ENCODE measurements at places on chromosomes 11 and 22. TPM values are rescaled to one million over a fixed set of nuclear protein-coding genes. Genes with fewer than 3 reads are reported as not detected.
A peak's percentile ranks its signal among the peaks of the same experiment; 100 is the strongest.

The PGA5 gene
- total RNA-seq = not detected

The MPZL3 gene
- 30.2 TPM for total RNA-seq

The PRCP gene
- 13.7 TPM for total RNA-seq

The IL17REL gene
- not detected for total RNA-seq

The AQP11 gene
- not detected for total RNA-seq

The HNRNPUL2 gene
- total RNA-seq = 37.6 TPM

DNA sequence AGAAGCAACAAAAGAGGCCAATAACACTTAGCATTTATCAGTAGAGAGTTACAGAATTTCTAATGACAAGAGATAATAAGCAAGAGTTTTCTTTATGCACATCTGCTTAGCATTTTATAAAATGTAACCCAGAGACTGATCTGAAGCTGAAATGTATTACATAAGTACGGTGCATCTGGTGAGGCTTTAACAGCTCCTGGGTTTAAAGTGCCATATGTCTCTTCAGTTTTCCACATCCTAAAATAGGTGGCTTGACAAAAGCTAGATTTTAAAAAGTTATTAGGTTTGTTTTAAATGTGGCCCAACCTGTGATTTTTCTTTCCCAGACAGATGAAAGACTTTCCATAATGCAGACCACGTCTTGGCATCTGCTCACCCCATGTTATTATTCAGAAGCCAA is 620.7 kb upstream of the ARHGAP42 start:
- no peak for DNase-seq

DNA sequence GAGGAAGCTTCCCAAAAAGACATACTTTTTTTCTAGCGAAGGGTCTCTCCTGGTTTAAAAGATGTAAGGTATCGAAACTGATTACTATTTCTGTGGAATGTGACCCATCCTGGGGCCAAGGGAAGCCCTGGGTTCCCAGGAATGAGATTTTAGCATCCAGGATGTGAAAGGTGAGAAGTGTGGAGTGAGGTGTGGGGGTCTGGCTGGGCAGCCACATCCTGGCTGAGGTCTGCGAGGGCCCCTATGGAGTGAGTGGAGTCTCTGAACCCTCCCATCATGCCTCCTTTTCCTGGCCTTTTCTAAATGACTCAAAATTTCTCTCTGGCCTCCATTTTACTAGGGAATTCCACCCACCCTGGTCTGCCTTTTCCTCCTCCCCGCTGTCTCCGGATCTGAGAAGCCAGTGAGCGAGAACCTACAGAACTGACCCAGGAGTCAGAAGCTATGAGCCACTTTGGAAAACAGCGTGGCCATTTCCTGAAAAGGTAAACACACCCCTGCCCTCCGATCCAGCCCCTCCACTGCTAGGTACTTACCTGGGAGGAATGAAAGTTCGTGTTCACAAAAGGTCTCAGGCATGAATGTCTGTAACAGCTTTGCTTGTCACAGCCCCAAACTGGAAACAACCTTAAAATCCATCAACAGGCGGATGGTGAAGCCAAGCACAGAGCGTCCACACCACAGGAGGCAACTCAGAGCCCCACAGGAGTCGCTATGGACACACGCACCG is 27.7 kb upstream of the SHANK2 start:
- no peak for DNase-seq

DNA sequence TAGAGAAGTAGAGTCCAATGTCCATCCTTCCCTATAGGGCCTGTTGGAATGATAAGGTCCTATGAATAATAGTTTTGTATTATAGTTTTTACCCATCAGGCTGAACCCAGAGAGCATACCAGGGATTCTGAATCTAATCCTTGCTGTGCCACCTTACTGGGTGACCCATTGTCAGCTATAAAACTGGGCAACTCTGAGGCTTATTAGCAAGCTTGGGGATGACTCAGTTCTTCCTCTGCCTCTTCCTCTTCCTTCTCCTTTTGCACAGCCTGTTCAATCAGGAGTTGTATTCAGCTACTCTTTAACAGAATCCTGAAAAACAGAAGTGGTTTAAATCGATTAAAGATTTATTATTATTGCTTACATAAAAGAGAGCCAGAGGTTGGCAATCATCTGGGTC is 8.9 kb downstream of the HEPHL1 start:
- DNase-seq = no peak

DNA sequence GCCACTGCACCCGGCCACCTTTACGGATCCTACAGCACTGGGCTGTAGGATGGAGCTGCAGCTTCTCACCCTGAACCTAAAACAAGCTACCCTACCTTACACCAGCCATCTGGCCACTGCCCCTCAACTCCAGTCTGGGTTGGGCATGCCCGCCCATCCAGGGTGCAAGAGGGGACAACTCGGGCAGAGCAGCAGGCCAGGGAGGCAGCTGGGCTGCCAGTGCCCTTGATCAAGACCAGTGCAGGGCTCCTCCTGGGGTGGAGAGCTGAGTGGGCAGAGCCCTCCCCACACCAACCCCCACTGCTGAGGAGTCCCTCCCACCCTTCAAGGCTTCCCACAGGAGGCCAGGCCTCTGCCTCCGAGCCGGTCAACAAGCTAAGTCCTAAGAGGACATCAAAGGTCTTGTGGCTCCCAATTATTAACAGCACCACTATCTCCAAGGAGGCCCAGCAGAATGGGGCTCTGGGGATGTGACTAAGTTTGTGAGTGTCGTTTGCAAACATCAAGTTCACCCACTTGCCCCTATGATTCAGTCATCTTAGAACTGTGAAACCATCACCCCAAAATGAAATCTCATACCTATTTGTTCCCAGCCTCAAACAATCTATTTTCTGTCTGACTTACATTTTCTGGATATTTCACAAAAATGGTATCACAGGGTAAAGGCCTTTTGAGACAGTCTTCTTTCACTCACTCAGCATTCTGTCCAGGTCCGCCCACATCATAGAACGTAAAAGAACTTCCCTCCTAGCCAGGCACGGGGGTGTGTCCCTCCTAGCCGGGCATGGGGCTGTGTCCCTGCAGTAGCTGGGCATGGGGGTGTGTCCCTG is 11.0 kb downstream of the GATD1 start:
- DNase-seq = no peak

DNA sequence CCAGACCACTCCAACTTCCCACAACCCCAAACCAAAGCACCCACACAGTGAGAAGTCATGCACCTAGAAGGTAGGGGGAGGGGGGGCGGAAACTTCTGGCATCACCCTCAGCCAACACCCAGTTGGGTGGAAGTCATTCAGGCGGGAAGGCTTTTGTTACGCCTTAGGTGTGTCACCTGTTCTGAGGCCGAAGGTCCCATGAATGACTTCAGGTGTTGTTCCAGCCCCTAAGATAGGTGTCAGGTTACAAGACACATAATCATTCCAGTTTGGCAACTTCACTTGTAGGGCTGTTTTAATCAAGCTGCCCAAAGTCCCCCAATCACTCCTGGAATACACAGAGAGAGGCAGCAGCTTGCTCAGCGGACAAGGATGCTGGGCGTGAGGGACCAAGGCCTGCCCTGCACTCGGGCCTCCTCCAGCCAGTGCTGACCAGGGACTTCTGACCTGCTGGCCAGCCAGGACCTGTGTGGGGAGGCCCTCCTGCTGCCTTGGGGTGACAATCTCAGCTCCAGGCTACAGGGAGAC is at the start of gene TMPRSS4:
TSS of gene TMPRSS4 (plus strand) at position 325 of the 528 bp plus-strand sequence. CDS start 225 bp downstream, outside the sequence.
- DNase-seq = no peak

DNA sequence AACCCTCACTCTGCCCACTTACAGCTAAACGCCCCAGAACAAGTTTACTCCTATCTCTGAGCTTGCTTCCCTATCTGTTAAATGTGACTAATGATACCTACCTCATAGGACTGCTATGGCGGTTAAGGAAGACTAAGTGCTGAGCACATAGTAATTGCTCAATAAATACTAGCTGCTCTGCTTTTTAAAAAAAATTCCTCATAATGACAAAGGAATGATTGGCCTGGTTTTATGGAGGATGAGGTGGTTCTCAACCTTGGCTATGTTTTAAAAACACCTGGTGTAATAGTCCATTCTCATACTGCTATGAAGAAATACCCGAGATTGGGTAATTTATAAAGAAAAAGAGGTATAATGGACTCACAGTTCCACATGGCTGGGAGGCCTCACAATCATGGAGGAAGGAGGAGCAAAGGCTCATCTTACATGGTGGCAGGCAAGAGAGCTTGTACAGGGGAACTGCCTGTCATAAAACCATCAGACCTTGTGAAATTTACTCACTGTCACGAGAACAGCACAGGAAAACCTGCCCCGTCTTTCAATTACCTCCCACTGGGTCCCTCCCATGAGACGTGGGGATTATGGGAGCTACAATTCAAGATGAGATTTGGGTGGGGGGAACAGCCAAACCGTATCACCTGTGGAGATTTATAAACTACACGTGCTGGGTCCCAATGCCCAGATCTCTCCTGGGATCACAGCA is 127.2 kb upstream of the SYT13 start:
- no peak for DNase-seq

- peak; percentile 66 for DNase-seq
Measured at GRCh38 chr11:134037046-134037908, 31.6 kb upstream of the JAM3 start.

- DNase-seq = no peak
Measured at GRCh38 chr11:76756341-76756741, 26.8 kb upstream of the TSKU start.

GRCh38 chr11:73648571-73649046 is 2.2 kb downstream of the PLEKHB1 start:
- DNase-seq = no peak

All from CD4-positive, alpha-beta T cell (primary cell).